Activated gamma-delta T cell treated with Interleukin-2 at 50 U/mL for 16 hours (primary cell): ENCODE measurements at places on chromosomes 7 and 10.
A peak's percentile ranks its signal among the peaks of the same experiment; 100 is the strongest.

DNA sequence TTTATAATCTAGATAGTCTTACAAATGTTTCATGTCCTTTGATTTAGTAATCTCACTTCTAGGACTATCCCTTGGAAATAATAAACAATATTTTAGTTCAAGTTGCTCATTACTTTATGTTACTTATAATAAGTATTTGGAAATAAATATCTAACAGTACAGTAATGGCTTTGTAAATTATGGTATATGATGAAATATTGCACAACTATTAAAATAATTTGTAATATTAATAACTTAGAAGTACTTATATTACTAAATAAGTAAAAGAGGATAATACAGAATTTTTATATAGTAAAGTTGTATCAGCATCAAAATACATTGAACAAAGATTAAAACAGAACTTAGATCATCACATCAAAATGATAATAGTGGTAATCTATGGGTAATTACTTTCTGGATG lies 41.1 kb downstream of the SP4 start:
- no peak for DNase-seq

- no peak for DNase-seq
Measured at GRCh38 chr7:10237306-10237705, 736.4 kb upstream of the PHF14 start.

DNA sequence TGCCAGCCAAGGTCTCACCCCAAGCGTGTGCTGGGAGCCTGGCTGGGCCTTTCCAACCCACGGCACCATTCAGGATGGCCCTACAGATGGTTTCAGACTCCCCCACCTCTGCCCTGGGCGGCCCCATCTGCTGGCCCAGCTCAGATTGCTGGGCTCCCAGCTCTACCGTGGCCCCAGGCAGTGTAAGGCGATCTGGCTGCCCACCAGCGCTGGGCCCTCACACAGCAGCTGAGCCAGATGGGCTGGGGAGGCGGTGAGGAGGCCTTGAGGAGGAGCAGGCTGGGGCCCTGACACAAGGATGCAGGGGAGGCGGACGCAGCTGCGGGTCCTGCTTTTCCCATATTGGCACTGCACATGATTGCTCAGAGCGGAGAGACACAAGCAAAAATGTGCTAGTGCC lies 162.8 kb downstream of the NRF1 start:
- no peak for DNase-seq

GRCh38 chr7:141158561-141158960 lies 84.7 kb downstream of the TMEM178B start:
- no peak for DNase-seq

DNA sequence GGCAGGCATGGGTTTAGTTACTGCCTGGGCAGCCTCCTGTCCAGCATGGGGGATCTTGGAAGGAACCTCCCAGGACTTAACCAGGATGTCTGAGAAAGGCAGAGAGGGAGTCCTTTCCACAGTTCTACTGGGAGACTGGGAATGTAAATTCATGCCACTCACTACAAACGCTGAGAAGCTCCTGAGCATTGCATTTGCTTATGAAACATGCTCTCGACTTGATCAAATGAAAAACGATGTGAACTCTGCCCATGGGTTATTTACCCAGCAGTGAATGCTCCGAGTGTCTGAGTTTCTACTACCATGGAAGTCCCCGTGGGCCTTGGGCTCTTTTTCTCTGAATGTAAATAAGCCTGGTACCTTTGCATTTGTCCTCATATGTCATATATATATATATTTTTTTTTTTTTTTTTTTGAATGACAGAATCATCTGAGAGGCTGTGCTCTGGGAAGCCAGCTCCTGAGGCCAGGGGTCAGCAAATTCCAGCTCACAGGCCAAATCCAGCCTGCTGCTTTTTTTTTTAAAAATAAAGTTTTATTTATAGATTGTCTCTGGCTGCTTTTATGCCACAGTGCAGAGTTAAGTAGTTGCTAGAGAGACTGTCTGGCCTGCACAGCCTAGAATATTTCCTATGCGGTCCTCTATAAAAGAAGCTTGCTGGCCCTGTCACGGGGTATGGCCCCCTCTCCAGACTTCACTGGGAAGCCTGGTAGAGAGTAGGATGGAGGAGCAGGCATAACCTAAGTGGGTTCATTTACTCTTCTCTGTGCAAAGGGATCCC lies 21.4 kb upstream of the RAPGEF5 start:
- no peak for DNase-seq

- DNase-seq = no peak
Measured at GRCh38 chr10:73655257-73655989, 406 bp downstream of the SYNPO2L start.

DNA sequence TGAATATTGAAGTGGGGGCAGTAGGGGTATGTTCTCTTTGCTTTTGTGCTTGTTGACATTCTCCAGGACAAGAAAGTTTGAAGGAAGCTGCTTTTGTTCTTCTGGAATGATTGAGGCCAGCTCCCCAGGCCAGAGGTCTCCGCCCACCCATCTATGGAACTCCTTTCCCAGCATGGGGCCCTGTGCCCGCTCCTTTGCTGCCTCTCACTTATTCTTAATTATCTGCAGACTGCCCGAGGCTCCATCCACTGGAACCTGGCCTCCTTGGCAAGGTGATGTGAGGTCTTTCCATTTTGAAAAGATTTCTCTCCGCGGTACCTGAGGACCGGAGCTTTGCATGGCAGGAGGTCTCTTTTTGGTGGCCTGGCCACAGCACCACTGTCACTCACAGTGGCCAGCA lies 39.3 kb upstream of the MKI67 start:
- no peak for DNase-seq

DNA sequence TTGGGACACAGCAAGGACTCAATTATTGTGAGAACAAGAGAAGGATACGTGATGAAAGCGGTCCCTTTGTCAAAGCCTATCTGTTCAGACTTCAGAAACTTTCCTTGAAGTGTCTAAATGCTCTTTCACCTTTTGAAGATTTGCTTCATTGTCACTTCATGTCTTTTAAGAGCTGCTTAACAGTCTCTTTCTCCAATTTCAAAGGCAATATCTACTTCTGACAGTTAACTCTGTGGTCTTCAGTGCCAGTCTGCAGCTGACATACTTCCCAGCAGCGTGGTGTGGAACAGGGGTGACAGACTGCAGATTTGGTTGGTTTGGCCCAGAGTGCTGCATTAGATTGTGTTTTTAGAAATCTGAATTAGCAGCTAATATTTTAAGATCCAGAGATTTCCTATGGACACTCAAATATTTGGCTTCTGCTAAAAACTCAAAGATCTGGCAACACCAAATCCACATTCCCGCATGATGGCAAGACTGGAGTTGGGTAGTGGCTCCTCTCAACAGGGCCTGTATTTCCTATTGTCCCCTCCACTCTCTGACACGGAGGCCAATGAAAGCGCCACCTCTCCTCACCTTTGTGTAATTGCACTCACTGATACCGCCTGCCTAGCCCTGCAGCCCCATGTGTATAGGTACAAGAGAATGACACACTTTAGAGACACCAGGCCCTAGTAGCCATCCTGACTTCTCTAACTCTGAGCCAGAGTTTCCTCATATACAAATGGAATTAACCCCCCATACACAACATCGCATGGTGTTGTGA lies 11.5 kb downstream of the SCRN1 start:
- DNase-seq = no peak

GRCh38 chr10:9294865-9295264 lies 1240.4 kb downstream of the GATA3 start:
- no peak for DNase-seq

DNA sequence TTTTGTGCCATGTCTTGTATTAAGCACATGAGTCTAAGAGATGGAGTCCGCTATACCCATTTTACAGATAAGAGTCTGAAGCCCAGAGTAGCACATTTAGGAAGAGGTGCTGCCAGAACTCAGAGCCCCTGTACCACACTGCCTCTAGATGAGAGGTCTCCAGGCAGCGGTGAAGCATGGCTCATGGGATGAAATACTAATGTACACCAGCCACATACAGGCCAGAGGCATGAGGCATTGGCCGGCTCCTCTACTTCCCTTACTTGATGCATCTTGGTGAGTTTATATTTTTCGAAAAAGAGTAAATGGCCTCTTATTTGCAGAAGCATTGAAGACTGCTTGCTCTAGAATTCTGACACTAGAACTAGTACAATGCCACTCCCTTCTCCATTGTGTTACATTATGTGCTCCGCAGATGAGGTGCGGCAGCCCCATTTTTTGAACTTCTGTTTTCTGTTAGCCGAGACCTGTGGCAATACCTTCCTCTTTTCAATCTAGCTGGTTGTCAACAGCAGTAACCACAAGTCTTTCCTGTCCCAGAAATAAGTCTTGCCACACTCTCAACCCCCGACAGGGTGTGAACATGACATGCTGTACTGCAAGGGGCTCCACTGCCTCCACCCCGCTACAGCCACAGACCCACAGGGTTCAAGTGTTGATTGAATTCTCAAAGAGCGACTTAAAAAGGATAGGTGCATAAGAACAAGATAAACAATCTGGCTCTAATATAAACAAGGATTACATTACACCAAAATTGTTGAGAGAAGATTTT lies 145.3 kb downstream of the CELF2 start:
- DNase-seq = peak; percentile 83

DNA sequence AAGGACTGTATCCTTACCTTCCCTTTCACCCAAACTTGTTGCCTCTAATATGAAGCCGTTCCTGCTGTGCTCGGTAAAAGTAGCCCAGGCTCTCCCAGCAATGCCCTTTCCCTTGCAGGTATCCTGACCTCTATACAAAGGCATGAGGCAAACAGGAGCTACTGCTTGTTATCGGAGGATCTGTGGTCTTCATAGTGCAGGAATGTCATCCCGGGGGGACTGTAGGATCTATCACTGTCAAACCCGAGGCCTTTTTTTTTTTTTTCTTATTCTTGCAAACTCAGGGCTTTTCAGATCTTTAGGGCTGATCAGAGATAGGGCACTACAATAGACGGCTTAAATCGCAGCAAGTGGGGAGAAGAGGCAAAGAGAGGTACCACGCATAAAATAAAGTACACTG lies 1206.6 kb downstream of the TYW1 start:
- no peak for DNase-seq

- DNase-seq = no peak
Measured at GRCh38 chr10:87931836-87932230, 68.4 kb downstream of the PTEN start.

- DNase-seq = no peak
Measured at GRCh38 chr7:47211519-47211973, 370.4 kb downstream of the TNS3 start.

DNA sequence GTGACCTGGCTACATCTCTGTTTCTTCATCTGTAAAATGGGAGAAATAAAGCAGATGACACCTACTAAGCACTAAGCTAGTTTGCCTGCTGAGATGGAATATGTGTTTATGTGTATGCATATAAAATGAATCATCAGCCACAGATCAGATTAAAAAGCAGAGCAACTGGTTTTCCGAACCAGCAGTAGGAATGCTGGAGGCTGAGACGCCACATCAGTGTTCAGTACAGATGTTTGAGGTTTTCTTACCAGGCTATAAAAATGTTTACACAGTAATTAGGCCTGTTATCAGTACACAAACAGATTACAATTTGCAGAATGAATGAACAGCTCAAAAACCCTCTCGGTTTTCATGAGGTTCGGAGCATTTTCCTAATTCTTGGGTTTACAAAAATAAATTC lies 85.8 kb downstream of the CALN1 start:
- no peak for DNase-seq

GRCh38 chr7:98771519-98771918 lies 98.3 kb downstream of the TMEM130 start:
- DNase-seq = no peak
